Spinal cord (tissue), 10 donors: ENCODE measurements at places on chromosomes 16 and 17.

GRCh38 chr17:10458701-10459100 is 10.7 kb downstream of the MYH4 start:
- H3K27me3 ChIP-seq, result no peaks in the 10 kb centered on the region
- no peak for DNase-seq
- H3K36me3 ChIP-seq, result no peaks in the 10 kb centered on the region
- no peaks in the 10 kb centered on the region for H3K4me1 ChIP-seq

GRCh38 chr16:3478242-3478925 is 16.9 kb downstream of the C16orf90 start:
- no peak overlapping the region for H3K27ac ChIP-seq
- no peaks in the 10 kb centered on the region for H3K27me3 ChIP-seq
- peaks cover 67% of the 10 kb centered on the region for H3K36me3 ChIP-seq
- peaks cover 5% of the 10 kb centered on the region for H3K4me1 ChIP-seq

DNA sequence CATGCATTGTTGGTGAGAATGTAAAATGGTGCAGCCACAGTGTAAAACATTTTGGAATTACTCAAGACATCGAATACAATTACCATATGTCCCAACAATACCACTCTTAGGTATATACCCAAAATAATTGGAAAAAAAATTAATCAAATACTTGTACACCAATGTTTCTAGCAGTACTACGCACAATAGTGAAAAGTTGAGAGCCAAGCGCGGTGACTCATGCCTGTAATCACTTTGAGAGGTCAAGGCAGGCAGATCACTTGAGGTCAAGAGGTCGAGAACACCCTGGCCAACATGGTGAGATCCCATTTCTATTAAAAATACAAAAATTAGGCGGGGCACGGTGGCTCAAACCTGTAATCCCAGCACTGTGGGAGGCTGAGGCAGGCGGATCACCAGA is 3.5 kb upstream of the MEIOC start:
- H3K27me3 ChIP-seq, result peaks cover 37% of the 10 kb centered on the region
- H3K27ac ChIP-seq, result no peak overlapping the region
- H3K4me1 ChIP-seq, result peaks cover 7% of the 10 kb centered on the region
- no peaks in the 10 kb centered on the region for H3K36me3 ChIP-seq
- no peak overlapping the region for H3K4me3 ChIP-seq
- no peak for DNase-seq

DNA sequence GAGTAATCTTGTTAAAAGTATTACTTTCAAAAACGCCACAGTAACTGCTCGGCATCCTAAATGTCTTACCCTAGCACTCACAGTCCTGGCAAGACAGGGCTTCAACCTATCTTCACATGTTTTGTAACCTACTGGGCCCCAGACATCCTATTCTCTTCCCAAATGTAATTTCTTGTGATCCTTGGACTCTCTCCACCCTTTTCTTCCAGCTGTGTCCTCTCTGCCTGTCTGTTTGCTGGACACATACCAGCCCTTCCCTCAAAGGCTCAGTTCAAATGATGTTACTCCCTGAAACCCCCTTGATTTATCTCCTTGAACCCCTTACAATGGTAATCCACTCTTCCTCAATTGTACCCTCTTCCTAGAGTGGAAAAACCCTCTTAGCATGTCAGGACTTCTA is 60.1 kb upstream of the CNEP1R1 start:
- H3K4me3 ChIP-seq, result no peak overlapping the region
- DNase-seq, result no peak
- H3K27me3 ChIP-seq, result no peaks in the 10 kb centered on the region
- no peaks in the 10 kb centered on the region for H3K36me3 ChIP-seq

DNA sequence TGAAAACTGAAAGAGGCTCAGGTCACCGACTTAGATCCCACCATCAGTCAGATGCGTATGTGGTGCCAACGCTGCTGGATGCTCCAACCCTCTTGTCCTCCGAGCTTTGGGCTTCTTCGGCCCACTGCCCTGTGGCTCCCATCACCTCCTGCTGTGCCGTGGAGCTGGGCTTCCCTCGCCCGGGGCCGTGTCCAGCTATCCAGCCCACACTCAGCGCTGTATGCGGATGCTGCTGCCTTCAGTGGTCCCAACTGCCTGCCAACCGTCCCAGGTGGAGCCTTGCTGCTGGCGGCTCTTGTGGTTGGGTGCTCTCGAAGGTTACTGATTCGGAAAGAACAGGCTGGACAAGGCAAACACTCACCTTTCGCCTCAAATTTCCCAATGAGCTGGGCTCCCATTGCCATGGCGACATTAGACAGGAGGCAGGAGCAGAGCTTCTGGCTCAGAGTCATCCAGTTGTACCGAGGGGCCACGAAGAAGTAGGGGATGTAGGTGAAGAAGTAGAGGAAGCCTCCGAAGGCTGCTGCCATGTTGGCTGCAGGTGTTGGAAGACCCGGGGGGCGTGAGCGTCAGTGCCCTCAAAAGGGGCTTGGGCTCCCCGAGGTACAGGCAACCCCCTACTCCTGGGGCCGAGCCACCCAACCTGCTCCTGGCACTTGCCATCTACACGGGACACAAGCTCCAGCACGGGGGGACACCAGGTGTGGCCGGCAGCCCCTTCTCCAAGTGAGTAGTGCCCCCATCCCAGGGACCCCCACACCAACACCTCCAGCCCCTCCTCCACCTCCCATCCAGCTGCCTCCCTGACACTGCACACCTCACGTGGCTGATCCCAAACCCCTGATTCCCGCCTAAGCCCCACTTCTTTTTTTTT is 32.2 kb downstream of the ABCA3 start:
- DNase-seq, result no peak
- no peaks in the 10 kb centered on the region for H3K4me1 ChIP-seq
- no peaks in the 10 kb centered on the region for H3K27me3 ChIP-seq

GRCh38 chr17:60888812-60889709 is 211.4 kb downstream of the BCAS3 start:
- H3K36me3 ChIP-seq, result no peaks in the 10 kb centered on the region
- H3K27ac ChIP-seq, result no peak overlapping the region
- no peaks in the 10 kb centered on the region for H3K27me3 ChIP-seq
- no peak overlapping the region for H3K4me3 ChIP-seq
- DNase-seq, result no peak

GRCh38 chr17:78133971-78134898 is 3.7 kb downstream of the TMC8 start:
- no peak overlapping the region for H3K27ac ChIP-seq
- H3K36me3 ChIP-seq, result no peaks in the 10 kb centered on the region
- H3K27me3 ChIP-seq, result peaks cover 54% of the 10 kb centered on the region
- H3K4me3 ChIP-seq, result no peak overlapping the region
- H3K4me1 ChIP-seq, result peaks cover 39% of the 10 kb centered on the region
